ENCODE measurements at places on chromosomes 1 and 21.
A peak's percentile ranks its signal among the peaks of the same experiment; 100 is the strongest.

DNA sequence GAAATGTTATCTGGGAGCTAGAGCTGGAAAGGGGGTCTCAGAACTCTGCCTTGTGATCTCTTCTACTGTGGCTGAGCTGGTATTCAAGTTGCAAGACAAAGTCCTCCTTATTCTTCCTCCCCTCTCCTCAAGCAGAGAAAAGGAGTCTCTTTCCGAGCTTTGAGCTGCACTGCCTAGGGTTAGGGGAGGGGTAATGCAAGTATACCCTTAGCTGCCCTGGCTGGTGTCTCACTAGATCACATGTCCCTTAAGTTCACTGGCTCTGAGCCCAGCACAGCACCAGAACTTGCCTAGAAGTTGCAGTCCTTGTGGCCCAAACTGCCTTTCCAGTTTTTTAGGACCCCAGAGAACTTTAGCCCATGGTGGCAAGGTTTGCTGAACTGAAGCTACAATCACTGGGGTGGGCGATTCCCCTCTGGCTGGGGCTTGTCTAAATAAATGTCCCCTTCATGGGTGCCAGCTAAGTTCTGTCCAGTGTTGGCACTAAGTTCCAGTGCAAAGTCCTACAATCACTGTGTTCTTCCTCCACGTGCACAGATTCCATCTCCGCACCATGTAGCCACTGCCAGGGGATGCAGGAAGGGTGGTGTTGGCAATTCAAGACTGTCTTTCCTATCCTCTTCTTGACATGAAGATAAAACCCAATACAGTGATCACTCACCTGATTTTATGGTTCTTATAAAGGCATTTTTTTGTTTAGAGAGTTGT is 22.7 kb upstream of the CHIA start:
- no peak for DNase-seq

DNA sequence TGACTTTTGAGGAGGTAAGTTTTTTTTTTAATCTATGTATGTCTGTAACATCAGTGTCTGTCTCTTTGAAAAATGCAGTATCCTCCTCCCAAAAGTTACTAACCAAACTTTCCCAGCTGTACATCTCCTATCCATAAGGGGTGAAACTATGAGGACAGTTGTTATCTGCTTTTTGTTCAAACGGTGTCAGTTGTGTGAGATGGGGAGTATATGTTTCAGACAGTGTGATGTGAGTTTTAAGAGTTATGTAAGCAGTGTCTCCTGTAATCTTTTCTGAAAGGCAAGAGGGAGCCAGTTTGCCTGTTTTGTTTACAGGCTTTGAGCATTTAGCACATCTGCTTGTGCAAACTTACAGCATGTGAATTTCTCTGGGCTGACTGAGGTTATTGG is 34.8 kb upstream of the CACYBP start:
- no peak for DNase-seq

GRCh38 chr1:153659175-153659534 is 652 bp downstream of the SNAPIN start:
- no peak for DNase-seq

DNA sequence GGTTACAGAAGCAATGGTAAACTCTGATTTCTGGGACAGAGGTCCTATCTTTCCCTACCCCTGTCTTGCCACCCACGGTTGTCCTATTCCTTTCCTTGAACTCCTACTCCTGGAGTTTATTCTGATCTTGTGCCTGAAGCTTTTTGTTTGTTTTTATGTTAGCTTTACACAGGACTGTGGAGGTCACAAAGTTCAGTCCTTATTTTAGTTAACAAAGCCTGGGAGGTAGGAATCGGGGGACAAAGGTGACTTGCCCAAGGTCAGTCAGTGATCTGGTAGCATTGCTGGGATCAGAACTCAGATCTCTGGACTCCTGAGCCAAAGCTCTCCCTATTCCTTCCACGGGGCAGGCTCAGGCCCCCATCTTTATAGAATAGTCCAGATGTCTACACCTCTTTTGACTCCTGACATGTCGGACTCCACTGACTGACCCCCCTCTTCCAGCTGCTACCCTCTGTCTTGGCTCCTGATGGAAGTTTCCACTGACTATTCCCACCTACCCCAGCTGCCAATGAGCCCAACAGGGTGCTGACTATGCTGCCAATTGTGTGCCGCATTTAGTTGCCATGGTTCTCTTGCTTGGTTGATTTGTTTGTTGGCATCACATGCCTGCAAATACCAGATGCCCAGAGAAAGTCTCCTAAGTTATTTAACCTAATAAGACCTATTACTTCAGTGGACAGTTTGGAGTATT is 9.9 kb downstream of the F5 start:
- no peak for DNase-seq

GRCh38 chr1:97350662-97351061 is 570.2 kb downstream of the DPYD start:
- no peak for DNase-seq

- DNase-seq: no peak
Measured at GRCh38 chr1:25257196-25257595, 9.9 kb upstream of the RSRP1 start.

- no peak for DNase-seq
Measured at GRCh38 chr1:236035681-236036101, 29.2 kb downstream of the NID1 start.

GRCh38 chr1:21633992-21634805 is 35.0 kb downstream of the RAP1GAP start:
- no peak for DNase-seq

- peak; percentile 87 for DNase-seq
Measured at GRCh38 chr1:156889802-156890580, 3.5 kb upstream of the PEAR1 start.

- peak; percentile 51 for DNase-seq
Measured at GRCh38 chr1:236524142-236524894, 536 bp downstream of the LGALS8 start.

- no peak for DNase-seq
Measured at GRCh38 chr1:100400404-100400803, 48.1 kb downstream of the CDC14A start.

DNA sequence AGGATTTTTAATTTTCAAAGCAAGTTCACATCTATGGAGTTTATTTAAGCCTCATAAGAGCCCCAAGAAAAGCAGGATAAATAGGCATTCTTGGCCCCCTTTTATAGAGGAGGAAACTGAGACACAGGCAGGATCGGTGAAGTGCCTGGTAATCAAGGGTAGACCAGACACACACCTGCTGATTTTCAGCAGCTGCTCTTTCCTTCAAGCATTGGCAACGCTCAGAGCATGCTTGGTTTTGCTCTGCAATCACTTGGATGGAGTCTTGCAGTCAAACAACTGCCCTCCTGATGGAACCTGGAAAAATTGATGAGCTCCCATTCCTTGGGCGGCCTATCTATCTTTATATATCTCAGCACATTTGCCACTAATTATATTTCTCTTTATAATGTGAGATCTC is 478.9 kb upstream of the CAMK1G start:
- no peak for DNase-seq

DNA sequence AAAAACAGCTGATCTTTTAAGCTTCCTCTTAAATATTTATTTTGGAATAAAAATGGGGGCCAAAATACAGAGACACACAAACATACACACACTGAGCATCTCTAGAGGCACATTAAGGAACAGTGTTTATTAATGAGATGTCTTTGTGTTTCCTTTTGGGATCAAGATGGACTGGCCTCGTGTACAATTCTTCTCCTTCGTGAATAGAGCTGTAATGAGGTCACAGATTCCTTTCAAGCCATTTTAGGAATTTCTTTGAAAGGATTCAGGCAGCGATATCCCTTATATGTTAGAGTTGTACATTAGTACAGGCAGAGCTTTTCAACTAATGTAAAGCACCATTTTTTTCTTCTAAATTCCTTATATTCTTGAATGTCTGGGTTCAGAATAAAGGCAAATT is 295.7 kb downstream of the CHRM3 start:
- no peak for DNase-seq

GRCh38 chr21:21466752-21467151 is 468.5 kb downstream of the NCAM2 start:
- no peak for DNase-seq

GRCh38 chr1:39173119-39173994 is 31.1 kb upstream of the MACF1 start:
- DNase-seq: no peak

DNA sequence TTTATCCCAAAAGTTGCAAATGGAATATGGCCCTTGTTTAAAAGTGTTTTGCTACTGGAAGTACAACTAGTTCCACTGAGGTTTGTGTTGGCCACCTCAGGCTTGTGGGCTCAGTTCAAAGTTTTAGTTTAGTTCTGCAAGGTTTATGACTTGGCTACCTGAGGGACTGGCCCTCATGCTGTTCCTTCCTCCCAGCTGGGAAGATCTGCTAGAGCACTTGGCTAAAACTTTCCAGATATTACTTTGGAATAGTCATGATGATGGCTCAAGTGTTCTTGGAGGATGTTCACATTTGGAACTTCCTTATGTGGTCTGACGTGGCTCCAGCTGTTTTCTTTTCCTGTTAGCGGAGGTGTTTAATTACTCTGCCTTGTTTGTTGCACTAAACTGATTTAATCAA is 110.2 kb upstream of the IVNS1ABP start:
- DNase-seq: no peak

- DNase-seq: no peak
Measured at GRCh38 chr1:208047476-208047934, 136.6 kb upstream of the CD34 start.

- no peak for DNase-seq
Measured at GRCh38 chr1:8680664-8681650, 136.5 kb downstream of the RERE start.

DNA sequence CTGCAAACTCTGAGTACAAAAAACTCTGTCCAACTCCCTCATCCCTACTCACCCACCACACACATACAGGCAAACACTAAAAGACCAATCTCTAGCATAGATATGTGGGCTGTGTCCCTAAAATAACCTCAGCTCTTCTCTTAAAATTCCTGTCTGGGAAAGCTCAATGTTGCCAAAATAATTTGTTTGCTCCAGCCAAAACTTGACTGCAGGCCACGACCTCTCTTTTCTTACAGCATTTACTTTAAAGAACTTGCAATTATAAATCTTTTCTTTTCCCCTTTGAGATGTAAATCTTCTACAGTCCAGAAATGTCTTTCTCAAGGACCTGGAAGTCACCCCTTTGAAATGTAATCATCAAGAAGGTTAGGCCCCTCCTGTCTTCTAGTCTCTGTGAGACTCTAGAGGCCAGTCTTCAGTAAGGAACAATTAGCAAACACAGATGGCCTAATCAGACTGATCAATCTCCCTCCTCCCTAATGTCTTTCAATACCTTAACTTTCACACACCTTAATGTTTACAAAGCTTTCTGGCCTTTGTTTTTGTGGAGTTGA is 483.6 kb upstream of the RGS18 start:
- no peak for DNase-seq

DNA sequence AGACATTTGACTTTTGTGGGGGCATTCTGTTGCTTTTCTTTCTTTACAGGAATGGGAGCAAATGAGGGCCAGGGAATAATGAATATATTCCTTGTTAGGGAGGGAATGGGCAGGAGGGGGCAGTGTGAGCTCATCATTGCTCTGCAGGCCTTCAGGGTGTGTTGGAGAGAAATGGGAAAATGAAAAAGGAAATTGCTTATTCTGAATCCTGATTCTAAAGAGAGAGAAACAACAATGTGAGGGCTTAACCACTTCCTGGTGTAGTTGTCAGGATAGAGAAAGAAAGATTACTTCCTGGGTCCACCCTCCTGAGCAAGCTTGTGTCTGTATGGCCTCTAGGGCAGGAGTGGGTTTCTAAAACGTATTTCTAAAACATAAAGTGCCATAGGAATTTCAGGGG is 28.3 kb downstream of the VANGL2 start:
- DNase-seq: peak; percentile 82

GRCh38 chr1:37792943-37793686 is 532 bp upstream of the MANEAL start:
- DNase-seq: no peak

DNA sequence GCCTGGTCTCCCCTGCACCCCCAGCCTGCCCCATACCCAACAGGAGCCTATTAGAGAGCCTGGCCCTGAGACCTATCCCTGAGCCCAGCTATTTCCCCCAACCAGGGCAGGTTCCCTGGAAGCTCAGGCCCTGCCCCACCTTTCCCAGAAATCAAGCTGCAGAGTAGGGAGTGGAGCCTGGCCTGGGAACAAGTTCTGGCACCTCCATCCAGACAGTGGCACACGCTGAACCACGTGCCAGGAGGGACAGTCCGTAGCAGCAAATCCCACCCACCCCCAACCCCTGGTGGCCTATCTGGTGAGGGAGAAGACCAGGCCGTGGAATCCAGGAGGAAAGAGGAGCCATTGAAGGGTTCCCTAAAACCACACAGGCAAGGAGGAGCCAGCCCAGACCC is 22.6 kb downstream of the TNNT2 start:
- no peak for DNase-seq

DNA sequence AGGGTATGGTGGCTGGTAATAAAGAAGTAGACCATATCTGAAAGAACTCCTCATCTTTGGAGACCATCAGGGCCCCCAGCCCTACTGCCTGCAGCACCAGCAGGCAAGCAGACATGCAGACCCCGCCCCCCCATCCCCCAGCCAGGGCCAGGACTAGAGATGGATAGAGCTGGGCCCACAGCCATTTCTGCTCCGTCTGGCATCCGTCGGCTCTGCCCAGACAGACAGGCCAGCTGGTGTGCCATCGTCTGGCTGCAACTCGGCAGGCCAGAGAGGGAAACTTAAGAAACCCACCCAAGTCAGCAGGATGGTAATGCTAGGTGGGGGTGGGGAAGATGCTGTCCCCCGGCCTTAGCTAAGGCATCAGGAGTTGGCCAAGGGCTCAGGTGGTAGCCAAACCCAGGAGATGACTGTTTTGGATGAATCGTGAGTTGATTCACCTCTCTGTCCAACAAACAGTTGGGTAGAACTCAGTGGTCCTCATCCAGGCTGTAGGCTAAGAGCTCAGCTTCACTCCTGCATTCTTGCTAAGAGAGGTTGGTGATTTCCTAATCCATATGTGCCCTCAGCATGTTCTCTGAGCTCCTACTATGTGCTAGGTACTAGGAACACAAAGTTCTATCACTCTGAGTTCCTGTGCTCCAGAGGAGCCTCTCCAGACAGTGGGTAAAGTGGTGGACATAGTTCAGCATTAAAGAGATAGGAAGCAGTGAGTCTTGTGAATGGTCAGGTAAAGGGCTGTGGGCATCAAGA is 23.2 kb upstream of the TMEM222 start:
- peak; percentile 56 for DNase-seq

- peak; percentile 47 for DNase-seq
Measured at GRCh38 chr1:243942196-243943150, 92.4 kb upstream of the AKT3 start.

GRCh38 chr1:247268390-247269045 is 12.6 kb downstream of the VN1R5 start:
- DNase-seq: no peak

DNA sequence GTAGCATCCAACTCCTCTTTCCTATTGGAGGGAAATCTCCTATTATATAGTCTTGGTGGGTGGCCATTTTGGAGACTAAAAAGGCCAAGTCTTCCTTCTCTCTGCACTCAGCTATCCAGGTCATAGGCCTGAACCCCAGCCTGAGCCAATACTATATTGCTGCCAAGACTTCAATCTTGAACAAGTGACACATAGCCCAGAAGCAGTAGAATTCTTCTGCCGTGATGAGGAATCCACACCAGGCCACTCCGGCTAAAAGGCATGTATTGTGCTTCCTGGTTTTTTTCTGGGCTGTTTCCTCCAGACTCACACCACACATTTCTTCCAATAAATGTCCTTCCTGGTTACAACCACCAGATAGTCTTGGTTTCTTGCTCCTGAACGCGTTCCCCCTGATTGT is 43.0 kb downstream of the ATF3 start:
- no peak for DNase-seq

Measured in cerebellum (tissue), 4 donors.